ENCODE measurements at places on chromosomes 2 and 18.

DNA sequence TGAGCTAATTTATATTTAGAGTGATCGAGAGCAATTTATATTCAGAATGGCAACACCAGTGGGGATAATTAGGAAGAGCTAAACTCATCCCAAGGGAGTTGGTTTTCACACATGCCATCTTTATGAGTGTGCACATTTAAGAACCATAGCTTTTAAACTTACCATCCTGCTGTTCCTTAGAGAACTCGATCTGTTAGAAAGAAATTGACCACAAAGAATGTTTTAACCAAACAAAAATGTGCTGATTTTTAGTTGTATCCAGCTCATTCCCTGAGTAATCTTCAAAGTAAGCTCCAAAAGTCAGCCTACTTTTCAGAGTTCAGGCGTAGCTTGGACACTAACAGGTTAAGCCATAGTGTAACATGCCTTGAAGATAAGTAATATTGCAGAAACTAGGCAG, 12.6 kb downstream of the MYL1 start:
- no peak for DNase-seq

DNA sequence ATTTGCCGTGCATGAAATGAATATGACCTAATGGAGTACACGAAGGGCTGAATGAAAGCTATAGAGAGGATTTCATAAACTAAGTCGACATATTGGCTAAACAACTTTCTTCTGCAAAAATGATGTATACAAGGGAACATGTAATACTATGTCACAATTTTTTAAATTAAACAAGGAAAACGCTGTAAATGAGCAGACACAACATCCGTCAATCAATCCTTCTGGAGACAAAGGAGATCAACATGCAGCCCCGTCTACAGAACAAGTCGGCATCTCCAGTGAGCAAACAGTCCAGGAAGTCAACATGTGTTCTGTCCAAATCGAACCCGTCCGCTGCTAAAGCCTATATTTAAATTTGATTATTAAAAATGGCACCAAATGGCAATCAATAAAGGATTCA, 180.8 kb downstream of the TCF4 start:
- DNase-seq = no peak

- DNase-seq = no peak
Observed at GRCh38 chr18:25075331-25075730, 276.6 kb downstream of the ZNF521 start.

GRCh38 chr2:11371092-11371937, 26.9 kb upstream of the ROCK2 start:
- no peak for DNase-seq

DNA sequence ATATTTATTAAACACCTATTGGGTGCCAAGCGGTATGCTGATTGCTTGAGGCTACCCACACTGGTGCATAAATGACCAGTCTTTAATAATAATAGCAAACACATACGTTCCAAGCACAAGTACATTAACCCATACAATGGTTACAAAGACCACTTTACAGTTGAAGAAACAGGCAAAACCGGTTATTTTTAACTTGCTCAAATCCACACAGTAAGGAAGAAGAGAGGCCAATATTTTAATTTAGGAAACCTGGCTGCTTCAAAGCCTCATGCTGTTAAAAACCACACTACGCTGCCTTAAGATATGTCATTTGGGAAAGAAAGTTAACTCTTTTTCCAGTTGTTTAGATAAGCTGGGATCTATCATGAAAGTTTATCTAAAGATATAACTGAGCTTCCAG, 2.4 kb upstream of the IMPA2 start:
- DNase-seq = no peak

- no peak for DNase-seq
Observed at GRCh38 chr2:214747992-214748391, 61.5 kb downstream of the BARD1 start.

DNA sequence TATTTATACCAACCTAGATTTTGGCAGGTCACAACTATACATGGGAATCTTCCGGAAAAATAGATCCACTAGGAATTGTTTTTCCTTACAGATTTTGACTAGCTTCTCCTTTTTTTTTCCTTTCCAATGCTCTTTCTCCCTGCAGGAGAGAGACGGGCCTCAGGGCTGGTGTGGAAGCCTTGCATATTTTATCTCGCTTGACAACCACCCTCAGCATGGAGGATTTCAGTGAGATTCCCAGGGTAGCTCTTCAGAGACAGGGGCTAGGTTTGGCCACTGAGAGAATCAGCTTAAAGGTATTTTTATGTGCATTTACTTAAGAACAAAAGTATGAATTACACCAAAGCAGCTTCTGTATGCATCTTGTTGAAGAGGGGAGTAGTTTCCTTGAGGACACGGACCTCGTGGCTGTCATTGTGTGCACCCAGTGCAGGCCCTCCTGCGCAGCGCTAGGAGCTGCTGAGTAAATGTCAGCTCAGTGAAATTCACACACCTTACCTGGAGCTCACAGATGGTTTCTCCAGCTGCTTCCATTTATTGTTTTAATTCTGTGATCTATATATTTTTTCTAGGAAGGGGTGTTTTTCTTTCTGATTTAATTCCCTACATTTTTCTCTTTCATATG, 54.4 kb downstream of the TRAPPC12 start:
- DNase-seq = no peak

GRCh38 chr2:166375195-166375735, 479 bp downstream of the SCN9A start:
- peak; percentile 48 for DNase-seq

GRCh38 chr2:156331572-156332283, 793 bp downstream of the NR4A2 start:
- DNase-seq = peak; percentile 85

DNA sequence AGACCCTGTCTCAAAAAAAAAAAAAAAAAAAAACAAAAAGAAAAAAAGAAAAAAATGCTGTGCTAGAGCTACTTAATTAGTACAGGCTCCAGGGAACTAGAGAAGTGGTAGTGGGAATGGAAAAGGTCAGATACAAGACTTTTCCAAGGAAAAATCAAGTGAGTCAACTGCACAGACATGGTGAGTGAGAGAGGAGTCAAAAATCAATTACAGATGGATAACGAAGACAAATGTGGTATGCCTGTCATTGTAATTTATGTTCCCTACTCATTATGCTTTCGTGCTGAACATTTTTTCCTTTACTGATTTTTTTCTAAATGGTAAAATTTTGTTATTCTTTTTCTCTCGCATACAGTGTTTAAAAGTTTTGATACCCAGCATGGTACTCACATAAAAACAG, 111.5 kb downstream of the MDH1 start:
- DNase-seq = no peak
